ENCODE measurements at places on chromosomes 16 and 17. TPM values are rescaled to one million over a fixed set of nuclear protein-coding genes. Genes with fewer than 3 reads are reported as not detected.

DNA sequence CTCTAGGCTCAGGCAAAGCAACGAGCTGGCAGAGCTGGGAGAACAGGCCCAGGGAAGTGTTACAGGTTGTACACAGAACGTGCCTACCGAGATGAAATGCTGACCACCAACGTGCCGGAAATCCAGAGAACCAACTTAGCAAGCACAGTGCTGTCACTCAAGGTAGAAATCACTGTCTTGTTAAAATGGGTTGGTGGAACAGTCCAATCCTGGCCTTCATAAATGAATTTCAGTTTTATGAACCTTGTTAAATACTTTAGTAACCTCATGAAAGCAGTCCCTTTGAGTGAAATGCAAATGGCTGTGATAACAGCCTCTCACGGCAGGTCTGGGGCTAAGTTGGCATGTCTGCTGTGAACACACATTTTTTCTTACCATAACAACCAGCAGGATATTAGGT lies 29.0 kb downstream of the ETV4 start:
- H3K4me3 ChIP-seq: no peak overlapping the region
- H3K27me3 ChIP-seq: no peaks in the 10 kb centered on the region
- no peak for DNase-seq
- peak overlapping the region; percentile 21 for H3K27ac ChIP-seq
- H3K4me1 ChIP-seq: peaks cover 5% of the 10 kb centered on the region

GRCh38 chr16:50666658-50667496 lies 14.2 kb downstream of the SNX20 start:
- peaks cover 1% of the 10 kb centered on the region for H3K36me3 ChIP-seq
- no peak overlapping the region for H3K27ac ChIP-seq
- no peak for DNase-seq
- H3K4me3 ChIP-seq: no peak overlapping the region

- DNase-seq: no peak
- H3K27ac ChIP-seq: no peak overlapping the region
- no peaks in the 10 kb centered on the region for H3K36me3 ChIP-seq
- peaks cover 11% of the 10 kb centered on the region for H3K27me3 ChIP-seq
Observed at GRCh38 chr16:54462151-54462651, 175.6 kb upstream of the IRX3 start.

GRCh38 chr16:52411011-52411410 lies 135.9 kb downstream of the TOX3 start:
- no peak for DNase-seq
- H3K27me3 ChIP-seq: no peaks in the 10 kb centered on the region
- no peak overlapping the region for H3K4me3 ChIP-seq
- H3K27ac ChIP-seq: no peak overlapping the region

DNA sequence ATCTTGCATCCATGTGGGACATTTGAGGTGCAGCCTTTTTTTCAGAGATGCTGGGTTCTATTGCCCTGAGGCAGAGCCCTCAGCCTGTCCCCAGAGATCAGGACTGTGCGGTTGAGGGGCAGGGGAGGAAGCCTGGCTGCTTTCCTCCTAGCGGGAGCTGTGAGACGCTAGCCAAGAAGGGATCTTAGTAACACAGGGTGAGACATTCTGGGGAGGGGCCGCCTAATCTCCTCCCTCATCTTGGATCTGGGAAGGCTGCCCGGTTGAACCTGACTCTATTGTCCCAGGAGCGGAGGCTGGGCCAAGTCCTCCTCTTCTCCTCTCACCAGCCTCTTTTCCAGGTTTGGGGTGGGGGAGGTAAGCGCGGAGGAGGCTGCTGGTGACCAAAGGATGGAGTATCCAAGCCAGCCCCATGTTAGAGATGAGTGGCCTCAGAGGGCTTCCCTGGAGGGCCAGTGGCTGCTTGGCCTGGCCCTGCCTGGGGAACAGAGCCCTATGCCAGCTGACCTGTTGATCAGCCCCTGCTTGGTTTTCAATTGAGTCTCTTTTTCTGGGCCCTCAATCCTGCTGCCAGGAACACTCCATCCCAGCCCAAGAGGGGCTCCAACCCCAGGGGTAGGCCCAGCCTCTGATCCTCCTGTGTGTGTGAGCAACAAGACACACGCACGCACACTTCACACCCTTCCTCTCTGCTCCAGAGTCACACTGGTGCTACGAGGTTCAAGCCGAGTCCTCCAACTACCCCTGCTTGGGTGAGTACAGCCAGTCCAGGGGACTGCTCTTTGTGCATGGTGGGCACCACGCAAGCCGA lies 5.0 kb downstream of the CA4 start:
- peaks cover 69% of the 10 kb centered on the region for H3K27me3 ChIP-seq
- no peaks in the 10 kb centered on the region for H3K36me3 ChIP-seq
- no peak overlapping the region for H3K27ac ChIP-seq
- H3K4me3 ChIP-seq: no peak overlapping the region
- no peak for DNase-seq

Gene HEATR9
- not detected for total RNA-seq

DNA sequence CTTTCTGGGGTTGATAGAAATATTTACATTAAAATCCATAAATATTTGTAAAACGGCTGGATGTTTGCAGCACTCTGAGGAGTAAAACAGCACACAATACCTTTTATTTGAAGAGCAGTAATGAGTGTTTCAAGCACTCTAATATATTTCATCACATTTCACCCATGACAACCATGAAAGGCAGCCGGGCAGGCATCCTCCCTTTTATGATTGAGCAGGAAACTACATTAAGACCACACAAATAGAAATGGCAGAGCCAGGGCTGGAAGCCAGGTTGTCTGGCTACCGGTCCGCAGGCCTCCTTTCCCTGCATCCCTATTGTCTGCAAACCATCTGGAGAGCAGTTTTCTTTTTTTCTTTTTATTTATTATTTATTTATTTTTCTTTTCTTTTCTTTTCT lies 23.1 kb upstream of the GPRC5C start:
- H3K36me3 ChIP-seq: no peaks in the 10 kb centered on the region
- H3K4me3 ChIP-seq: no peak overlapping the region
- peaks cover 13% of the 10 kb centered on the region for H3K4me1 ChIP-seq
- peaks cover 3% of the 10 kb centered on the region for H3K27me3 ChIP-seq
- no peak overlapping the region for H3K27ac ChIP-seq

Gene PPP1R1B
- 0.89 TPM for total RNA-seq

GRCh38 chr16:61831351-61831917 lies 204.8 kb downstream of the CDH8 start:
- H3K4me3 ChIP-seq: no peak overlapping the region
- no peaks in the 10 kb centered on the region for H3K36me3 ChIP-seq
- no peak overlapping the region for H3K27ac ChIP-seq
- H3K4me1 ChIP-seq: no peaks in the 10 kb centered on the region
- DNase-seq: no peak

Gene C16orf95
- total RNA-seq: 5.5 TPM

- H3K4me3 ChIP-seq: peak overlapping the region; percentile 99
- peak overlapping the region; percentile 100 for H3K27ac ChIP-seq
- peaks cover 26% of the 10 kb centered on the region for H3K4me1 ChIP-seq
- no peaks in the 10 kb centered on the region for H3K36me3 ChIP-seq
Observed at GRCh38 chr17:45146890-45147580, 1.2 kb upstream of the HEXIM1 start.

DNA sequence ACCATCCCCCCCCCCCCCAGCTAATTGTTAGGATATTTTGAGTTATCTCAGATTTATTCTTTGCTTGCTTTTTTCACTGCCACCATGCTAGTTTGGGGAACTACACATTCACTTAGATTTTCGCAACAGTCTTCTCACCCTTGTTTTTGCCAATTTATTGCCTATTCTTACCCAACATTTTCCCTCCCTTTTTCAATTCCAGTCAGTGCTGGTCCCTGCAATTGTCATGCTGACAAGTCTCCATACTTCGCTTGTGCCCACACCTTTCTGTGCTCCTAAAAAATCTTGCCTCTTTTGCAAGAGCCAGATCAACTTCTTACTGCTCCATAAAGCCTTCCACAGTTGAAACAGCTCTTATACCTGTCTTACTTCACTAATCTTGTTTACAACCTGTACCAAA lies 16.3 kb downstream of the TNRC6A start:
- peaks cover 22% of the 10 kb centered on the region for H3K4me1 ChIP-seq
